Activated T-cell treated with anti-CD3 and anti-CD28 coated beads, Interleukin-2, amount 50 U/mL, for 1 hour (primary cell): ENCODE measurements at places on chromosomes 2 and 18.

DNA sequence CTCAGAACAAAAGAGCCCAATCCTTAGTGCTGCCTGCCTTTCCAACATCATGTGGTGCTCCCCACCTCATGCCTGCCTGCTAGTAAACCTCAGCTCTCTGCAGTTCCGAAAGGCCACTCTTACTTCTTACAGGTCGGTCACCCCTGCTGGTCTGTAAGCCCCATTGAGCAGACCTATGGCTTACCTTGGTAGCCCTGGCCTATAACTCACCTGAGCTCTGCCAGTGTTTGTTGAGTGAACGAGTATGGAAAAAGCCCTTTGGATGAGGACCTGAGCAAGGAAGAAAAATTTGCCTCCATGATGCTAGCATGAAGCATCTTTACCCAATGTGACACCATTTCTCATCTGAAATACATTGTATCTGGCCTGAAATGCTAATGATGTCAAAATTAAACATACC lies 83.3 kb downstream of the LIPG start:
- no peak for DNase-seq

- DNase-seq, result no peak
These were observed 70.7 kb downstream of the LIPG start for GRCh38 chr18:49632588-49632987.

DNA sequence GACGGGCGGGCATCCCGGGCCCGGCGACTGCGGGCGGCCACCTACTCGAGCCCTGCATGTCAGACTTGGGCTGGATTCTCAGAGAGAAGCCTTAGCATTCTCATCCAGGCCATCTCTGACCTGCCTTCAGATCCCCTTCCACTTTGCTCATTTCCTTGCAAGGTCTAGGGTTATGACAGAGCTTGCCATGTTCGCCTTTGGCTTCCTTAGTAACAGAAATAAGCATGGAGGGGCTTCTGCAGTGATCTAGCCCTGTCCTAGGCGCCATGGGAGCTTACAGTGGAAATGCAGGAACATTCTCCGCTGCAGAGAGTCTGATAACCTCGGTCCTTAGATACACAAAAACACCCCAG lies 632 bp upstream of the ACVR1 start:
- no peak for DNase-seq

- DNase-seq, result no peak
These were observed 118.8 kb downstream of the TTC27 start for GRCh38 chr2:32746669-32747068.

DNA sequence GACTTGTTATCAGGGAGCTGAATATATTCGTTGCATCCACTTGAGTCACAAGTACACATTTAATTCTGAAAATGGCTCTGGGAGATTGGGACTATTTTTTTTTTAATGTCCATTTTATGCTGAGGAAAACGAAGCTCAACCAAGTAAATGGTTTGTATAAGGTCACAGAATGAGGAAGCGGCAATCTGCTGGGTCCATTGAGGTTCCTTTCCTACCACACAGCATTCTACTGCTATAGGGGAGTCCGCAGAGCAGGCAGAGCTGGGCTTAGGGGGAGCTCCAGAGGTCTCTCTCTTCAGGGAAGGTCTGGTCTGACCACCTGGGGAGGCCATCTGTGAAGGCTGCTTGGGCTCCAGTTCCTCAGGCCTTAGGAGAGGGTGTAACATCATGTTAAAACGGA lies 77.9 kb downstream of the MCFD2 start:
- no peak for DNase-seq

GRCh38 chr2:159755014-159755413 lies 42.7 kb downstream of the MARCHF7 start:
- DNase-seq, result no peak

DNA sequence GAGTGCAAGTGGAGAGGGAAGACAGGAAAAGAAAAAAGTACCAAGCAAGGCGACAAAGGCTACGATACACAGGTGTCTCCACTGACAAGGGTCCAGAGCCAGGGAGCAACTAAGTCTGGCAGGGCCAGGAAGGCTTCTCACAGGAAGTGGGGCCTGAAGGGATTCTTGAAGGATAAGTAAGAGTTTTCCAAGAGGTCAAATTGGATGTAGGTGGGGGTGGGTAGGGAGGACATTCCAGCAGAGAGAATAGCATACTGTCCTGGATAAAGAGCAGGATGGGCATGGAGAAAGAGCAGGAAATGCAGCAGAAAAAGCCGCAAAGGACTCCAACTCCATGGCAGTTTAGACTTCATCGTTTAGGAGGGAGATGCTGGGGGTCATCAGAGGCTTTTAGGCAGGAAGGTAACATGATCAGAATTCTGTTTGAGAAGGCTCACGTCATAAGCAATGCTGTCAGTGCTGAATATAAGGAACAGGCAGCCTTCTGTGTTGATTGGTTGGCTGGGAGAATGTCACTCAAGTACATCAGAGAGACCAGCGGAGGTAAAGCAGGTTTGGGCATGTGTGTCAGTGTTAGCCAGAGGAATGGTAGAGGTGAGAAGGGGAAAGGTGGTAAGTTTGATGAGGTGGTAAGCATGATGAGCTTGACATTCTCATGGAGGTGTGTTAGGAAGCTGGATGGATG lies 35.1 kb downstream of the ARHGAP25 start:
- no peak for DNase-seq

DNA sequence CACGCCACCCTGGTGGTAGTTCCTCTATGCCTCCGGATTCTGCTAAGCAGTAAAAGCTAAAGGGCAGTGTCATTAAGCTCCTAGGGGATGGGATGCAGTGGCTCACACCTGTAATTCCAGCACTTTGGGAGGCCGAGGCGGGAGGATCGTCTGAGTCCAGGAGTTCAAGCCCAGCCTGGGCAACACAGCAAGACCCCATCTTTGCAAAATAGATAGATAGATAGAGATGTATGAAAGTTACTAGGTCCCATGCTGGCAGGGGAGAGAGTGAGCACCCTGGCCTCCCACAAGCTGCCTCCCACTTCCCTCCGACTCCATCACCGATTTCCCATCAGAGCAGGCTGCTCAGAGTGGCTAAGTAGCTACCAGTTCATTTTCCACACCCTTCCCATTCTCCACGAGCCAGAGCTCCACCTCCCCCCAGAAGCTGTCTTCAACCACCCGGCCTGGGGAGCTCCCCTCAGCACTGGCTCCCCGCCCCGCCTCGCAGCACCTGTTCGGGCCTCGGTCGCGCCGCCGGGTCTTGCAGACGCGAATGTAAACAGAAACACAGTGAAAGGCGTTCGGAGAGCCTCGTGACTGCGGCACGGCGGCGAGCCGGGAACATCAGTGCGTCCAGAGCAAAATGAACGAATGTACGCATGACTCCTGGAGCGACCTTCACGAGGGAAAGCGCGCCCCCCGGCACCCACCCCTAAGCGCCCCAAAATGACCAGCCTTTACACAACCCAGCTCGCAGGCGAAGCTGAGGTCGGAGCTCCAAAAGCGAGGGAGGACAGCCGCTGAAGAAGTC lies 598 bp upstream of the CEP68 start:
- no peak for DNase-seq

GRCh38 chr2:62586981-62587380 lies 81.0 kb upstream of the TMEM17 start:
- DNase-seq, result no peak

- no peak for DNase-seq
These were observed 37.5 kb downstream of the UXS1 start for GRCh38 chr2:106156305-106157296.

- DNase-seq, result no peak
These were observed 65.9 kb upstream of the HPCAL1 start for GRCh38 chr2:10236571-10237391.

DNA sequence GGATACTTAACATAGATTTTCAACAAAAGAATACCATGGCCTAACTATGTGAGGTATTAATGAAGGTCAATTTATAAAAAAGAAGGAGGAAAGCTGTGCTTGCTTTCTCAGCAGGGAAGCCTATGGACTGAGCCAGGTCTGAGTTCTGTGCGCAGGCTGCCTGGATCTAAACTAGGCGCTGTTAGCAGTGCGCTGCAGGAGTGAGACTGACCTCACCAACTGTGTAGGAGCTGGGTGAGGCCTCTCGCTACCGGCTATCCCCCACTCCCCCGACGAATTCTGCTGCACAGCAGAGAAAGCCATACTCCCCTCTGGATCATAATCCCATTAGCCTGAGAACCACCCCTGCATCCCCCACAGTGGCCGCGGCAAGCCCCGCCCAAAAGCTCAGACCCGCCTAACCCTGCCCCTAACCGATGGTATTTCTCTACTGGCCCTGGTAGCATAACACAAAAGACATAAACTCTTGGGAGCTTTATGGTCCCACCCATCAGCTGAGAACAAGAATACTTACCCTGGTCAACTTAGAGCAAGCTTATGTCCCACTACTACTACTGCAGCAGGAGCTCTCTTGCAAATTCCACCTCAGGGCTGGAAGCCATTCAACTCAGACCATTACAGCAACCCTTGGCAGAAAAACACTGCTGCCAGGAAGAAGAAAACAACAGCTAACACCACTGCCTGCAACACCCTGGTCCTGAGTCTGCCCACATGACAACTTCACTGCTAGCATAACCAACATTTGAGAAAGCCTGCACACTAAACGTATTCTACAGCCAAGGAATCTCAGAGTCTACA lies 28.0 kb downstream of the SULT1C2 start:
- DNase-seq, result no peak

GRCh38 chr2:148616662-148617061 lies 27.9 kb upstream of the EPC2 start:
- no peak for DNase-seq

DNA sequence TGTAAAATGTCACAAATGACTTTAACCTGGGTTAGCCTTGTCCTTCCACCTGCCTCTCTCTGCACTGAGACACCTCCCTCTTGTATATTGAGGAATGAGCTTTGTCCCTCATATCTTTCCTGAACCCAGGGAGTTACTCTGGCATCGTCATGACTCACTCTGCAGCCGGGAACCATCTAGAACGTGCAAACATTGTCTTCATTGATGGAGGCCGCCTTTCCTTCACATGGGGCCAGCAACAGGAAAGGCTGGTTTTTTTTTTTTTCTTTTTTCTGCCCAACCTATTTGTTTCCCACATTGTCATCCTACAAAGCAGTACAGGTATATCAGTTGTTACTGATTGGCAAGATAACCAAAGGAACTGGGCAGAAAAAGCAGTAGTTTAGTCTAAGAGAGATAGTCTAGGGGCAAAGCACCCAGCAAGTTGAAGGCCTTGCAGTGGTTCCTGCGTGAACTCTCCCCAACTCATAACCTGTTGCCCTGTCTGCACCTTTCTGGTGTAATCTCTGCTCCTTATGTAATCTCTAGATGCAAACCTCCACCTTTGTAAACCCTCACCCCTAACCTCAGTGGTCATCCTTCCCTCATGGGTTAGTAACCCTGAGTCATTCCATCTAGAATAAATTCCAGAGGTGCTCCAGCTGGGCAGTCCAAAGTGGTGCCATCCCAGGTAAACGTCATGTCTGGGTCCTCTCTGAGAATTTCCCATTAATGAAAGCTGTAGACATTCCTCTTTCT lies 38.3 kb downstream of the SLC40A1 start:
- DNase-seq, result no peak
